NCI-H345 (cell line): ENCODE measurements at places on chromosomes 2 and 18.

DNA sequence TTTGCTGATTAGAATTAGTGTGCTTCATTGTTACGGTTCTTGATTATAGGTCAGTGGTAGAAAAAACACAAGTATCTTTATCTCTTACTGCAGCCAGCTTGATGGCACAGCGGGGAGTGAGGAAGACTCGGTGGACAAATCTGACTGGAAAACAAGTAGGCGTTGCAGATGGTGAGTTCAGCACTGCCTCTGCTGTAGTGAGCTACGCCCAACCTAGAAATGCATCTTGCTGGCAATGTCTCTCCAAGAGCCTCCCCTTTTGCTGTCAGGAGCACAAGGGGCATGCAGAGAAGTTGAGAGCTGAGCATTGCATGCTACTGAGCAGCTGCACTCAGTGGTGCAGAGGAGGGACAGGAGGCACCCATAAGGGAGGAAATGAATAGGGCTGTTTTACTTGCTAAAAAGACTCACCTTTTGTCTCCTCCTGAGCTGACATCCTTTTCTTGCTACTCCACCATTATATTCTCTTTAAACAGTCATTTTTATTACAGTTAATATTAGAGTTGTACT lies 977.3 kb upstream of the ACVR2A start:
- no peak for DNase-seq

GRCh38 chr2:49210191-49210590 lies 55.9 kb upstream of the FSHR start:
- no peak for DNase-seq

- DNase-seq: peak; percentile 85
Measured at GRCh38 chr2:8510519-8510918, 171.3 kb upstream of the ID2 start.

- DNase-seq: peak; percentile 20
Measured at GRCh38 chr18:47997338-47997780, 66.9 kb upstream of the SMAD2 start.

GRCh38 chr18:34704074-34704473 lies 6.0 kb upstream of the DTNA start:
- DNase-seq: no peak

DNA sequence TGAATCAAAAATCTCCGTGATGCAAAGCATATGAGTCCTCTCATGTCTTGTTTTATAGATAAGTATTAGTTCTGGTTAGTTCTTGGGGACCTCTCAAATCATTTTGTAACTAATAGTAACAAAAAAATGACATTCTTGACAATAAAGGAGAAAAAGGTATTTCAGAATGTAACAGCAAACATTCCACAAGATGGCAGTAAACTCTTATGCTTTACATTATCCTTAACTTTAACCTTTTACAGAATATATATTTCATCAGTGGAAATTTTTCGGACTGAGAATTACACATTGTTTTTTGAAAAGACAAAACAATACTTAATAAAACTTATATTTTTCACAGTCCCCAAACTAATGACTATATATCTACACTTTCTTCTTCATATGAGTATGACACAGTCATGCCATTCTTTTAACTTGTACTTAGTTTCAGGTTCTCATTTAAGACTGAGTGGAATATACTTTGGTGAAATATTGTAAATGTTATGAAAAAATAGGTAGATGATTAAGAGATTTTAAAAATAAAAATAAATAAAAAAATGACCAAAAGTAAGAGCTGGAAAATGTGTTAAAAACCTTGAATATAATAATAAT lies 142.9 kb upstream of the NXPH2 start:
- DNase-seq: peak; percentile 35

DNA sequence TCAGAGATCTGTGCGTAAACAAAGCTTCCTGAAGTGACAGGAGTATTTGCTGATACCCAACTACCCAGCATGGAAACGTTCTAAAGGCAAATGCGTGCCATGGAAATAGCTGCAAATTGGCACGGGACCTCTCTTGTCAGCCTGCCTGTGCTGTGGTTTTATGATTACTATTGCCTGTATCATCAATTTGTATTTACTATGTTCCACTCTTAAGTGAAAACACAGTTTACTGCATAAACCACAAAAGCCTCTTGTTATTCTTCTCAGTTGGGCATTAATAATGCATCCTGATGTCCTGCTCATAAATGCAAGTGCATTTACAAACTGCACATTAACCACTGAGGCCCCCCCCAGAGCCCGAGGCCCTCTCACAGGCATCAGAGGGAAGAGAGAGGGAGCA lies 196.6 kb upstream of the SLC35G4 start:
- no peak for DNase-seq

GRCh38 chr2:158928965-158929364 lies 39.5 kb upstream of the TANC1 start:
- DNase-seq: no peak

DNA sequence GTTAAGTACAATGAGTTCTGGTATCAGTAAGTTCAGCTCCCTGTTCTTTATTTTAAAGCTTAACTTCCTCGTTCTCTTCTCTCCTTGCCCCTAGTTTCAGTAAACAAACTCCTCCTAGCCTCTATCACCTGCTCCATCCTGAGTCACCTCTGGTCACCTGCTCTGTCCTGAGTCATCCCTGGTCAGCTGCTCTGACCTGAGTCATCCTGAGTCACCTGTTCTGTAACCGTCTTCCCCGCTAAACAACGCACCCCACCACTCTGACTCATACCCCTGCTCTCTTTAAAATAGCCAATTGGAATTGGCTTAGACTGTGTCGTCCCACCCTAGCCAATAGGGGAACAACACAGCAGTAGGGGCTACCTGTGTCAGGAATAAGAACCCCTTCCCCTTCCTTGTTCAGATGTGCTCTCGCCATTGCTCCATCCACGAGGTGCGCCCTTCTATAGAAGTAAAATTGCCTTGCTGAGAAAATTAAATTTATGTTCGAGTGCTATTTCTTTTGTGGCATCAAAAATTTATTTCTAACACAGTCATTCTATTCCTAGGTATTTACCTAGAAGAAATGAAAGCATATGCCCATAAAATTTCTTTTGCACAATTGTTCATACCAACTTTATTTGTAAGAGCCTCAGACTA lies 24.9 kb upstream of the RMND5A start:
- no peak for DNase-seq

DNA sequence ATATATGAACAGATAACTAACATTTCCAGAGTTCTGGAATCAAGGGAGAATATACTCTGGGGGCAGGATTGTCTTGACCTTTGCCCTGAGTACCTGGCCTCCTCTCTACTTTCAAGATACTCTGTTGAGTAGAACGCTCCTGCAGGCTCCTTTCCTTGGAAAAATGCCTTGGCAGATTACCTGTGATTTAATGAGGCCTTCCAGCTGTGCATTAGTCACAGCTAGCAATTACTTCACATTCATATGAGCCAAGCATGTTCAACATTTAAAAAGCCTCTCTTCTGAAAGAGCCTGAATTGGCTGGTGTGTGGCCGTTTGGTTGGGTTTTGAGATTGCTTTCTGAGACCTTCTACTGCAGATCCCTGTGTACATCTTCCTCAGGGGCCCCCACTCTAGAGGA lies 142.2 kb downstream of the PLCL1 start:
- DNase-seq: no peak

- DNase-seq: no peak
Measured at GRCh38 chr18:78820161-78820834, 159.3 kb upstream of the SALL3 start.
